Stimulated activated CD4-positive, alpha-beta T cell treated with anti-CD3 and anti-CD28 coated beads, TNF-alpha, amount 100 ng/mL, for 48 hours (primary cell): ENCODE measurements at places on chromosomes 1 and 21.

- DNase-seq: no peak
Observed at GRCh38 chr1:200373811-200374231, 36.0 kb downstream of the ZNF281 start.

DNA sequence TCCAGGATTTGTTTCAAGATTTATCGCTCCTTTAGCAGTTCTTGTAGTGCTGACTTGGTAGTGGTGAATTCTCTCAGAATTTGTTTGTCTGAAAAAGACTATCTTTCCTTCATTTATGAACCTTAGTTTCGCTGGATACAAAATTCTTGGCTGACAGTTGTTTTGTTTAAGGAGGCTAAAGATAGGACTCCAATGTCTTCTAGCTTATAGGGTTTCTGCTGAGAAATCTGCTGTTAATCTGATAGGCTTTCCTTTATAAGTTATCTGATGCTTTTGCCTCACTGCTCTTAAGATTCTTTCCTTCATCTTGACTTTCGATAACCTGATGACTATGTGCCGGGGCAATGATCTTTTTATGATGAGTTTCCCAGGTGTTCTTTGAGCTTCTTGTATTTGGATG is 28.9 kb downstream of the RPAP2 start:
- no peak for DNase-seq

DNA sequence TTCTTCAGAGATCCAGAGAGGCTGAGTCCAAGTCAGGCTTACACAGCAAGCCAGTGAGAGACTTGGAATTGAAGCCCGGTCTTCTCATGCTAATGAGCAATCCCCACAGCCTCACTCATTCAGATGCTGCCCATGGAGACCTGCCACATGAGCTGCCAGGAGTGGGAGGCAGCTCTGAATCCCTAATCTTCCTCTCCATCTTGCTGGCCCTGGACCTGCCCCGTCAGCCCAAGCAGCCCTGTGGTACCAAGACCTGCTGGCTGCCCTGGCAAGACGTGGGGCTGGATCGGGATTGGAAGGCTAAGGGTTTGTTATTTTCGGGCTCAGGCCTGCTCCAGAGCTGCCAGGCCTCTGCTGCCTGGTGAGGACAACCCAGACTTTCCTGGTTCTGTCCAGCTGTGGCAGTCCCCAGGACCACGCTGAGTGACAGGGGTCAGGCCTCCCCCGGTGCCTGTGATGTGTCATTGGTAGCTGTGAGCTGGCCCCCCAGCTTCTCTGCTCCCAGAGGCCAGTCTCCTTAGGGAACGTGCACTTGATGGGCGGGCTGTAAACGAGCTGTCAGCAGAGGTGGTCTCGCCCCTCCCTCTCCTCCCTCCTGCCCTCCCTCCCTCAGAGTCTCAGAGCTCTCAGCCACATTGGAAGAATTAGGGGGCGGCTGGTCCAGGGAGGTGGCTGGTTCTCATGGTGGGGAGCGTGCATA is 135.0 kb downstream of the FOXD2 start:
- no peak for DNase-seq

DNA sequence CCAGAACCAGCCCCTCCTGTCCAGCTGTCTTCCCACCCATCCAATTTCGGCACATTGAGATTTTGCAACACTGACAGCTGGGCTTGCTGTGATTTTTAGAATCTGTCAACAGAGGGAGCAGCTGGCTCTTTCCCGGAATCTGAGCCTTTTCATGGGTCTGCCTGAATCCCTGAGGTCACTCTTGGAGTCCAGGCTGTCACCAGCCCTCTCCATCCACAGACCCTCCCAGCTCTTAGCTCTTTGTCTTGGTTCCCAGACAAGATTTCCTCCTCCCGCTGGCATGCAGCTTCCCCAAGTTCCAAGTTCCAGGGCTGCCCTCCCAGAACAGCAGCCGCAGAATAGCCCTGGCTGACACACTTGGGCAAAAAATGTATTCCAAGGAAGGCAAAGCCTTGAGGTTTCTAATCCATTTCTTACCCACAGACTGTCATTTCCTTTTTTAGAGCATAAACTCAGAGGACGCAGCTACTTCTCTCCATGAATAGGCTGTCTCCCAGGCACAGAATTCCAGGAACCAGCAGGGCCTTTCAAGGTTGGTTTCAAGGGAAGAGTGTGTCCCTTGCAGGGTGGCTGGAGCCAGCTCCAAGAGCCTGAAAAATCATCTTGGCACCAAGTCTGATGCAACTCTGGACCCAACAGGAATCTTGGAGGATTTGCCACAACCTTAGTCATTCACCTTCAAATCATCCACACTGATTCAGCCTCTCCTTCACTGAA is 7.1 kb upstream of the TMEM61 start:
- no peak for DNase-seq

- no peak for DNase-seq
Observed at GRCh38 chr1:92184632-92185031, 33.1 kb upstream of the C1orf146 start.

GRCh38 chr1:113652771-113653170 is 106.5 kb downstream of the PHTF1 start:
- DNase-seq: no peak

GRCh38 chr1:182110635-182111034 is 49.1 kb upstream of the ZNF648 start:
- DNase-seq: no peak

GRCh38 chr1:46569884-46570725 is 18.7 kb upstream of the KNCN start:
- DNase-seq: no peak

- no peak for DNase-seq
Observed at GRCh38 chr1:150236614-150237100, 745 bp upstream of the ANP32E start.
